ENCODE measurements at places on chromosomes 16 and 17. TPM values are rescaled to one million over a fixed set of nuclear protein-coding genes. Genes with fewer than 3 reads are reported as not detected.

DNA sequence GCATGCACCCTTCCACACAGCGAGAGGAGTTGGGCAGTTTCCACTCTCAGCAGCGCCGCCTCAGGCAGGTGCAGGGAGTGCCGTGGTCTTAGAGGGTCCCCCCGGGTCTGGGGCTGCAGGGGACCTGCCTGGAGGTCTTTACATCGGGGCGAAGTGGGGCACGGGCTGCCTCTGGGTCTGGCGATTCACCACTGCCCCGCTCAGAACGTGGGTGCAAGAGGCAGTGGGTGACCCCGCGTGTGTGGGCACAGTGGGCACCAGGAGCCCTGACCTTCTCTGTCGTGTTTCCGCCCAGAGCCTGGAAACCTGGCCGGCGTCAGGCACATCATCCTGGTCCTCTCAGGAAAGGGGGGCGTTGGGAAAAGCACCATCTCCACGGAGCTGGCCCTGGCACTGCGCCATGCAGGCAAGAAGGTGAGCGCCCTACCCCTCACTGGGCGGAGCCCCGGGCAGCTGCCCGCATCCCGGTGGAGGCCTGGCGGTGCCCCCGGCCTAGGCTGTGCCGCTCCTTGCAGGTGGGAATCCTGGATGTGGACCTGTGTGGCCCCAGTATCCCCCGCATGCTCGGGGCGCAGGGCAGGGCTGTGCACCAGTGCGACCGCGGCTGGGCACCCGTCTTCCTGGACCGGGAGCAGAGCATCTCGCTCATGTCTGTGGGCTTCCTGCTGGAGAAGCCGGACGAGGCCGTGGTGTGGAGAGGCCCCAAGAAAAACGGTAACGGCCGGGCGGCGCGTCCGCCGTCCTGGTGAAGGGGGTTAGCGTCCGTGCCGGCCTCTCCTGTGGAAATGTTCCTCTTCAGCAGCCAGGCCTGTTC lies 3.7 kb downstream of the NUBP2 start:
- no peak for DNase-seq

DNA sequence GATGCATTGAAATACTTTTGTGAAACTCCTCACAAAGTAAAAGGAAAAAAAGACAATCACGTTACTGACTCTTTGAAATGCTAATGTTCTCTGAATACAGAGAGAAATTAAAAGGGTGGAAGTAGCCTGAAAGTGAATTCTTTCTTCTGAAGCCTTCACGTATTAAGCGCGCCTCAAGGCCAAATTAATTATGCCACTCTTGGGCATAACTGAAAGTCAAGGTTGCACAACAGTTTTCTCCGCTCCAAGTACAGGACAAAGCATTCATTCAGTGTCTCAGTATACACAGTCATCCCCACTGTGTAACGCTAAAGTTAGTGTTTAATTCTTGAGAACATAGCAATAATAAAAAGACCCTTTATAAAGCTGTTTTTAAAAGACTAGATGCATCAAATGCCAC lies 21.5 kb downstream of the PARN start:
- DNase-seq: no peak

GRCh38 chr17:41054025-41054424 lies 1.0 kb downstream of the KRTAP2-2 start:
- DNase-seq: no peak

DNA sequence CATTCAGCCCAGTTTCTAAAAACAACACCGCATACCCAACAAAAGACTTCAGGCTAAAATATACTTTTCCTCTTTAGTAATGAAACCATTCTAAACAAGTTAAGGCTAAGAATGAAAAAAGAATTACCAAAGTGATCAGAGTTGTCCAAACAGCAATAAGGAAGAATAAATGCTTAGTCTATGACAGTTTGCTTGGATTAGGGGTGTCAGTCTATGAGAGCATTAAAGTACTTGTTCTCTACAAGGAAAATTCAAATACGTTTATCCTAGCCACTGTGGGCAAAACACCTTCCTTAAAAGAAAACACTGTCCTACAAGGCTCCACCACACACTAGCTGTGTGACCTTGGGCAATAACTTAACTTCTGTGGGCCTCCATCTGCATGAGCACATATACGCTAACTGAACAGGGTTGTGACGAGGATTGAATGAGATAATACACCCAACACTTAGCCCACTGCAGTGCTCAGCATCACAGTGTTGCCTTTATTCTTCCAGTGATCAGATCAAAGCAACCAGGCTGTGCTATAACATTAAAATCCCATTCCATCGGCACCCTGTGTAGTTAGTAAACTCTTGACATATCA lies 53.6 kb downstream of the TEX2 start:
- no peak for DNase-seq

Gene SAMD14
- total RNA-seq: not detected

GRCh38 chr17:15744885-15745284 lies 12.8 kb downstream of the TBC1D26 start:
- DNase-seq: no peak

DNA sequence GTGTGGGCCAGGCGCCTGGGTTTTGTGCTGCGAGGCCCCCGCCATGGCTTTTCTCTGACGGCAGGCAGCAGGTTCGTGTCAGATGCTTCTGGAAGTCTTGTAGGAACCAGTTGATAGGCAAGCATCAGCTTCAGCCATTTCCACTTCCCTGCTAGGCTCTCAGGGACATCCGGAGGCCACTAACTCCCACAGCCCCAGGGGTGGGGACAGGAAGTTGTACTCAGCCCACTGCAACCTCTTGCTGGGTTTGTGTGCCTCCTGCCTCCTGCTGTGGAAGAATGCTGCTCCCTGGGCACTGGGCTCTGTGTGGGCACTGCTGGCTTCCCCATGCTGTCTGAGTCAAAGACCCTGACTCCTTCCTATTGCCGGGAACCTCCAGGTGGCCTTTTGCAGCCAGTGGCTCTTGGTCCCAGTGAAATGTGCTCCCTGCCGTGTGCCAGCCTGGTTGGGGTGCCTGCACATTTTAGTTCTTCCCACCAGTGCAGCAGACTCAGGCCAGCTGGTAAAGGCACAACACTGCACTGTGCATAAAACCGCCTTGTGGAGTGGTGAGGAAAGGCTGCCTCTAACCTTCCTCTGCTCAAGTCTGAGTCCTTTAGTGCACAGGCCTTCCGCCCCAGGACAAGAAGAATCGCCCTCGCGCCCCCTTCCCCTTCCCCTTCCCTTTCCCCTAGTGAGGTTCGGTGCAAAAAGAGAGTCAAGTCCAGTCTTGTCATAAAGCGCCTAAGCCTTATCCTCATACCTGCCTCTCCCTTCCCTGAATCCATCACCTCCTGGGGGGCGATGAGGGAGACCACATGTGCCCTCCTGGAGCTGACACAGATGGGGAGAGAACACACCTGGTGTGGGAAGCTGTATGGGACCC lies 16.6 kb downstream of the LDHD start:
- no peak for DNase-seq

Gene SEPTIN1
- total RNA-seq: not detected

Gene EVI2A
- total RNA-seq: 10.7 TPM

DNA sequence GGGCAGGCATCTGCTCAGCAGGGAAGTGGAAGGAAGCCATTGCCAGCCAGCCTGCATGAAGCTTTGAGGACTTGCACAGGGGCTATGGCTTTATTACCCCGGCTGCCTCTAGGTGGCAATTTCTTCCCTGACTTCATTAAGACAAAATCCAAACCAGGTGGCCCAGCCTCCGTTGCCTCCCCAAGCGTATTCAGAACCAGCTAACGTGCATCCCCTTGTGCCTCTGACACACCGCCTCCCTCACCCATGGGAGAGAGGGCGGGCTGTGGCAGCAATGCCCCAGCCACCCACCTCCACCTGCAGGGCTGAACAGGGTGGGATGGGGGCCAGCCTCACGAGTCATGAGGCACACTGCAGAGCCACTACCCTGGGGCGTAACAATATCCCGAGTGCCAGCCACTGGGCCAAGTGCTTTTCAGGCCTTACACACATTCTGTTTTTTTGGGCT lies 6.8 kb downstream of the KIFC3 start:
- DNase-seq: no peak

DNA sequence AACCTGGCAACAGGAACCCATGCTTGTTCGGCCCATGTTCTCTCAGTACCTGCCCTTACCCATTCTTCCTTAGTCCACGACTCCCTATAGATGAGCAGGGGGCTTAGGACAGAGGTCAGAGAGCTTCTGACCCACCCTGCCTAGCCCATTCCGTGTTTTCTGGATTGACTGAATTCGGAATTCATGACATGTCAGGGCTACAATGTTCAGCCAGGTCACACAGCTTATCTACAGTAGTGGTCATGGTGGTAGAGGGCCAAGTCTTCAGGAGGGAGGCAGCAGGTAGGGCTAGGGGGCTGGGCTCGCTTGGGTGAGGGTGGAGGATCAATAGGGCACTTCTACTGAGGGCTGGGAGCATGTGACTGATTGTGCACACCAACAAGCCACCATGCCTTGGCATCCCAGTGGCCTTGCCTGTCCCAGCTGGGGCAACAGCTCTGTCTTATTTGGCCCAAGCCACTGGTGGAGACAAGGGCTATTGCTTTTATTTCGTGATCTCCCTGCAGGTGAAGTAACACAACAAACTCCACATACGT lies 3.1 kb downstream of the HEXIM2 start:
- no peak for DNase-seq

Gene PRAC2
- total RNA-seq: not detected

DNA sequence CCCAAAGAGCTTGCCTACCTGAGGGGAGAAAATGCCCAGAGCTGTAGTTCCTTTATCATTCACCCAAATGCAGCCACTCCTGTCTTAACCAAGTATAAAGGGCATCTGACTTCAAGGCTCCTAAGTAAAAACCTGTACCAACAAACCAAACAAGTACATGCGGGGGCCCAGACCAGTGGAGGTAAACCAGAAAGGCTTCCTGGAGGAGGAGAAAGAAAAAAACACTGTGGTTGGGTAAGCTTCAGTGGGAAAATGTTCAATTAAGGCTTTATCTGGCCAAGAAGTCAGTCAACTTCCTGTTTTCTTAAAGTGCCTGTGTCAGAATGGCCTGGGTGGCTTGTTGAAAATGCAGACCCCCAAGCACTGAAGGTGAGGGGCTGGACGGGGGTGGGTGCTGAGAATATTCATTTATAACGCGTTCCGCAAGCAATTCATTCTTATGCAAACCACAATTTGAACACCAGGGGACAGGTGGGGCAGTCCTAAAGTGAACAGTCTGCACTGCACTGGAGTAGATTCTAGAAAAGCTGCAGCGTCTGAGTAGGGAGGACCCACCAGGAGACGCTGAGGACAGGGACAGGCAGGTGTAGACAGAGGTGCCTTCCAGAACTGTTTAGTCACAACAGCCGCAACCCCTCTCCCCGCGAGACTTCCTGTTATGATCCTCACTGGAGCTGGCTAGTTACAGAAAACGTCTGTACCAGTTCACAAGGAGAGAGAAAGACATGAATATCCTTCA lies 467.1 kb downstream of the SOX9 start:
- no peak for DNase-seq

DNA sequence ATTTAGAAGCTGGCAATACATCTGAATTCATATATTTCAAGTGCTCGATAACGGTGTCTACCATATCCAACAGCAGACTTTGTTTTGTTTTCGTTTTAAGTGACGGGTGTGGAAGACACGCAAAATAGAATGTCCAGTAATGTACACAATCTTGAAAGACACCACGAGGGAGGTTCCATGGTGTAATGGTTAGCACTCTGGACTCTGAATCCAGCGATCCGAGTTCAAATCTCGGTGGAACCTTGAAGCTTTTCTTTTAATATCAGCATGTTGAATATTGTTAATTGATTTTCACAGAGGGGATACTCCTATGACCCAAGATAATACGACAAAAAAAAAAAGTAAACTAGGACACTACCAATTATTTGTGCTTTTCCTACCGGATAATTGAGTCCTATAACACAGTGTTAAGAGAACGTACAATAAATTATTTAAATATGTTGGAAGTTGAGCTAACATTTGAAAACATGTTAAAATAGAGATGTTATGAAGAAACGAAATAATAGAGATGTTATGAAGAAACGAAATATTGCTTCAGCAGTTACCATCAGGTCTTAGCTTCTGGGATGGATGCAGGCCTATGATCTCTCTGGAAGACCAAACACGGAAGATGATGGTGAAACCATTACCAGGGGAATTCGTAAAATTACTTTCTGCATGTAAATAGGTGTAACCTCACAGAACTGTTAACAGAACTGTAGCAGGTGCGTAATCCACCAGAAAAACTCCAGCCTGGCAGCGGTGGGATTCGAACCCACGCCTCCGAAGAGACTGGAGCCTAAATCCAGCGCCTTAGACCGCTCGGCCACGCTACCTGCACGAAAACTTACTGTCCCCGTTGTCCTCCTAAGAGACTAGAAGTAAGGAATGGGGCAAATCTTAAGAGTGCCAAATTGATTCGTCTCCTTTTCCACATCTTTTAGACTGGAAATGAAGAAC lies 1.5 kb upstream of the ALOXE3 start:
- peak; percentile 96 for DNase-seq

DNA sequence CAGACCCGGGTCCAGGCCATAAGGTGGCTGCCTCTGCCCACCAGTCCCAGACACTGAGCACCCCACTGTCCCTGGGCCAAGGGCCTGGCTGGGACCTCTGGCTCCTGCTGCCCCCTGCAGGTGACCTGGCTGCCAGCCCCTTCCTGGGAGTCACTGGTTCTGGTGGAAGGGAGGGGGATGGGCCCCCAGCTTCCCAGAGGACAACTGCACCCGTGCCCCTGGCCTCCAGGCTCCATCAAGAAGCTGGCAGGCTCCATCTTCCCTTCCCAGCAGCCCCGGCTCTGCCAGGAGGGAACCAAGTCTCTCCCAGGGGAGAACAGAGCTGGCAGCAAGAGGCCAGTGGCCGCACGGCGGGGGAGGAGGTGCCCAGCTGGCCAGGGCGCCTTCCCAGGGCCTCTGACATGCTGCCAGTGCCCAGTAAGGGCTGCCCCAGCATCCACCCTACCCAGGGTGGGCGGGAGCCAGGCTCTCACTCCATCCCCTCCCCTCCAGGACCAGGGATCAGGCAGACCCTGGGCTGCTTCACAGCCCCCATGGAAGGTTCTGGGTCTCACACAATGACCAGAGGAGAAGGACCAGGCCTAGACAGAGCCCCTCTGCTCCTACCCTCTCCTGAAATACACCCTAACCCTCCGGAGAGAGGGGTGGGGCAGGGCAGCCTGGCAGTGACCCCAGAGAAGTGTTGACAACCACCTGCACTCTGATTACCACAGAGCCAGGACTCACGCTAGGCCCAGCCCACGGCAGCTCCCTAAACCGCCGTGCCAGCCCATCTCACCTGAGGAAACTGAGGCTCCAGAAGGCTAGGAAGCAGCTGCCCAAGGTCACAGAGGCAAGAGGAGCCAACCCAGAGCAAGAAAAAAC lies 3.6 kb downstream of the CLUH start:
- no peak for DNase-seq

Gene CRYM
- not detected for total RNA-seq

DNA sequence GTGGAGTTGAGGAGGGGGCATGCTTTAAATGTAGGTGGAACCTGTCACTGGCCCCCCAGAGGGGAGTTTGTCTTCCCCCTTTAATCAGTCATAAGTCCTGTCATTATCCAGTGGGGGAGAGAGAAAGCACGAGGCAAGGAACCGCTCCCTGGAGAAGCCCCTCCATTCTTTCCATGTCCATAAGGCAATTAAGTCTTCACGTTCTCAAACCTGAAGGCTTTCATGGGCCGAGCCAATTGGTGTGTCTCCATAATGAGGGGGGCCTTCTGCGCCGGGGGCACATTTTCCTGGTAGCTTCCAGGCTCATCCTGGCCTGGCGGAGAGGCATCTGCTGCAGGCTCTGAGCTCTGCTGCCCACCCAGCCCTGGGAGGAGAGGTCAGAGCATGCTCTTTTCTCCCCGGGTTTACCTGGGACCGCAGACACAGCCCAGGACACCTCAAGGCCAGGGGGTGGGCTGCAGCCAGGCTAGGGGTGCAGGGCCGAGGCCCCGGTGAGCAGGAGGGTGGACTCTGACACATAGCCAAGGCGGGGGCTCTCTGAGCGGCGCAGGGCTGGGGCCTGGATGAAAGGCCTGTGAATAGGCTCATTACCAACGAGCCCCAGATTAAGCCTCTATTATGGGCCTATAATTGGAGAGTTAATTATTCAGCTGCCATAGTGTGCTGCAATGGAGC lies 42.5 kb downstream of the C16orf78 start:
- no peak for DNase-seq

Gene KRTAP4-5
- not detected for total RNA-seq

All from SJSA1 (cell line).